ENCODE measurements at places on chromosomes 12 and 14. TPM values are rescaled to one million over a fixed set of nuclear protein-coding genes. Genes with fewer than 3 reads are reported as not detected.

DNA sequence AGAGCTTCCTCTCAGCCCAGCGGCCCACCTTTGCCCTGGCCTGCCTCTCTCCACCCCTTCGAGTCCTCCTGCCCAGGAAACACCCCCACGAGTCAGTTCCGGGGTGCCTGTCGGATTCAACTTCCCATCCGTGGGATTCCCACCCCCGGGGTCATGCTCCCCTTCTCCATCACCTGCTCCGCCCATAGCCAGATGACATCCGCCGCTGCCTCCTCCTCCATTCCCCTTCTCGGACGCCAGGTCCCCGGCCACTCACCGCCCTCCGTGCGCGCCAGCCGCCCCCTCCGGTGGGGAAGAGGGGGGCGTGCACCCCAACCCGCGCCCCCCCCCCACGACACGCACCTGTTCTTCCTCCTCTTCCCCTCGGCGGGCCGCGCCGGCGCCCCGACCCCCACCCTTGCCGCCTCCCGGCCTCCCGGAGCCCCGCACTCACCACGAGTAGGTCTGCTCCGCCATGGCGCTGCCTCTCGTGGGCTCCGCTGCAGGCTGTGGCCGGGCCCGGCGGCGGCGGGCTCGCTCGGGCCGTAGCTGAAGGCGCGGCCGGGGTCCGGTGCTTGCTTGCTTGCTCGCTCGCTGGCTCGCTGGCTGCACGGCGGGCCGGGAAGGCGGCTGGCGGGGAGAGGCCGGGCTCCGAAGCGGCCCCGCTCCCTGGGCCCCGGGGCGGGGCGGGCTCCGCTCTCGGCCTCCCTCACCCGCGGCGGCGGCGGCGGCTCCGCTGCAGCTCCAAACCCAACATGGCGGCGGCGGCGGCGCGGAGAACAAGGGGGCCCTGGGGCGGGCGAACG, 554 bp downstream of the SPPL3 start:
- H3K27me3 ChIP-seq = no peaks in the 10 kb centered on the region
- H3K36me3 ChIP-seq = peaks cover 10% of the 10 kb centered on the region
- H3K4me1 ChIP-seq = peaks cover 24% of the 10 kb centered on the region

GRCh38 chr12:65522956-65523860, 244.7 kb downstream of the MSRB3 start:
- H3K27ac ChIP-seq = no peak overlapping the region
- H3K27me3 ChIP-seq = peaks cover 4% of the 10 kb centered on the region
- no peak for DNase-seq
- no peaks in the 10 kb centered on the region for H3K4me1 ChIP-seq

DNA sequence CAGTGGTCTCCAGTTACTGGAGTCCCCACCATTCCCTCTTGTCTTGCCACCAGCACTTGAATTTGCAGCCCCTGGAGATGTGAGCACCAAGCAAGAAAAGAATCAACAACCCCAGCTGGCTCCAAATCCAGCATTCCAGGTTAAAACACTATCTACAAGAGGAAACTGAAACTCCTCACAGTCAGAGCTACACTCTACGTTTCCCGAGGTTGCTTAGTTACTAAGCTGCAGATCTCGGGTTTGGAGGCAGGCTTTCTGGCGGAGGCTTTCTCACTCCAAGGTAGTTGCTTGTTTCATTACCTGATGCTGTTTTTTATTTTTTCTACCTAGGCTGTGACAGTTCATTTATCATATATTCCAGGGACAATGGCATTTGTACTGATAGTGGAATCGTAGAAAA, 248.1 kb downstream of the GLT1D1 start:
- H3K4me1 ChIP-seq = no peaks in the 10 kb centered on the region
- no peaks in the 10 kb centered on the region for H3K36me3 ChIP-seq
- H3K4me3 ChIP-seq = no peak overlapping the region
- no peak overlapping the region for H3K27ac ChIP-seq

DNA sequence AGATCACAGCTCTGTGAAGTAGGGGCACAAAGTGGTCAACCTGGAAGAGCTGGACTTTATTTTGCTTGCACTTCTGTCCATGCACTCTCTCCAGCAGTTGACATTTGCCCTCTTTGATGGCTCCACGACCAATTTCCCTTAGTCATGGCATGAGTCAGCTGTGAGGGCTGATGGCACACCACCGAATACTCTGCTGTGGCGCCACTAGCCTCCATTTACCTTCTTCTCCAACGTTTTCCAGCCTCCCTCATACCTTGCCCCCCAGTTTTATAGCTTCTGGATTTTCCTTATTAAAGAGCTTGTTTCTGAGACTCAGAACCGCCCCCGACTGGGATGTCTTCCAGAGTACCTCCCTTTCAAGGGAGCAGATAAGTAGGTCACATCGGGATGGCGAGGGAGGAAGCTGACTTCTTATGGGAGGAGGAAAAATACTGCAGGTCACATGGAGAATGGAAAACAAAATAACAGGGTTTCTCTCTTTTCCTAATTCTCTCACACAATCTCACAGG, 17.6 kb downstream of the NINJ2 start:
- peak; percentile 1 for DNase-seq
- H3K27me3 ChIP-seq = no peaks in the 10 kb centered on the region
- peaks cover 41% of the 10 kb centered on the region for H3K4me1 ChIP-seq
- no peak overlapping the region for H3K4me3 ChIP-seq
- peaks cover 9% of the 10 kb centered on the region for H3K36me3 ChIP-seq

GRCh38 chr12:66241061-66242043, 52.3 kb downstream of the IRAK3 start:
- no peaks in the 10 kb centered on the region for H3K4me1 ChIP-seq
- no peak overlapping the region for H3K27ac ChIP-seq
- H3K27me3 ChIP-seq = peaks cover 21% of the 10 kb centered on the region
- no peak for DNase-seq

DNA sequence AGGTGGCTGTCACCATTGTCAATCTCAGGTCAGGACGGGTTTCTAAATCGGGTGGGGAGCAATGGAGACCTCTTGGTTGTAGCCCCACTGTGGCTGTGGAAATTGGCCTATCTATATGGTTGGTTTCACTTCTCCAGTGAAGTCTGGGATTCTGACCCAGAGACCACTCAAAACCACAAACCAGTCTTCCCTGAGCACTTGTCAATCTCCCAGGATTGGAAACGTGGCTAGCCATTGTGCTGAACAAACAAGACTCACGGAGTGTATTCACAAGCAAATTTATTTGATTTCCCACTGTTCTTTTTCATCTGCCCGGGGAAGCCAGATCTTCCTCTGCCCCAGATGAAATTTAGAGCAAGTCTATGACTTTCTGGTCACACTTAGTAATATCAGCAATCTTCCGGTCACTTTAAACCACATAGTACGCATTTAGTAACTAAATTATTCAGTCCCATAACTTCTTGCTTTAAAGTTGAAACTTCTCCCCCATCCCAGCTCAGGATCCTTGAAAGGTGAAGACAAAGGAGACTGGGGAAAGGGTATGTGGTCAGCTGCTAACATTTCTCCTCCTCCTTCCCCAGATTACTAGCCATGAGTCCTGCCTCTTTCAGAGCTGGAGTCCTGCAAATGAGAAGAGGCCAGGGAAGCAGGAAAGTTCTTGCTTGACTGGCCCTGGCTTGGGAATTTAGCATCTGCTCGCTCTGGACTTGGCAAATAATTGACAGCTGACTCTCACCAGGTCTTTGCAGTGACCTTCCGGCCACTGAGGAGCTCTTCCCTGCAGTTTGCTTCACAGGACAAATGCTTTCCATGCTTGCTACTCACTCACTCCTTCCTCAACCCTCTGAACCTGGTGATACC, 123.2 kb upstream of the MAX start:
- H3K27ac ChIP-seq = peak overlapping the region; percentile 87
- H3K27me3 ChIP-seq = no peaks in the 10 kb centered on the region
- DNase-seq = no peak
- H3K4me1 ChIP-seq = peaks cover 65% of the 10 kb centered on the region

KRT75 gene
- total RNA-seq = not detected

SLC10A1 gene
- not detected for total RNA-seq

DNA sequence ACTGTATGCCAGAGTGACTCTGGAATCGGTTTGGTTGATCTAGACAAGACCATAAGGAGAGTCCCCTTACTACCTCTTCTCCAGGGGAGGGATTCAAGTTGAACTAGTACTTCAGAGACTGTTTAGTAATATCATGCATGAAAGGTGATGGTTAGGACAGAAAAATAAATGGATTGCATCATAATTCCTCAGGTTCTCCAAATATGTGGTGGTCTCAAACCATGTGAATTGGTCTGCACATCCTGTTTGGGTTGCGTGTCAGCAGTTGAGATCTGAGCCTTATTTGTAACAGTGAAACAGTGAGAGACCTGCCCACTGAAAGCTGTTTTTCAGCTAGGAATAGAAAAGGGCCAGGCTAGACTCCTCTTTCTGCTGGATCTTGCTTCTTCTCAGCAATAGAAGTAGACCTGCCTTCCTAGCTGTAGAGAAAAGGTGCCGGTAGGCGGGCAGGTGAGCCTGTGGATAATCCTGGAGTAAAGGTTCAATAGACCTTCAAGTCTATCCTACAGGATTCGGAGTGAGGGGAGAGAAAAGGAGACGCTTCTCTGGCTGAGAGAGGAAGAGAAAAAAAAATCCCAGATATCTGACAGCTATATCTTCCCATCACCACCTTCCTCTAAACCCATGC, 258.5 kb upstream of the E2F7 start:
- DNase-seq = no peak
- peak overlapping the region; percentile 56 for H3K4me3 ChIP-seq
- H3K36me3 ChIP-seq = peaks cover 2% of the 10 kb centered on the region
- H3K27ac ChIP-seq = no peak overlapping the region
